GM23338 (cell line): ENCODE measurements at places on chromosomes 2 and 18. TPM values are rescaled to one million over a fixed set of nuclear protein-coding genes. Genes with fewer than 3 reads are reported as not detected.

Gene LDLRAD4
- 0.17 and 0.73 TPM in 2 replicates for polyA plus RNA-seq

Gene KCNG2
- polyA plus RNA-seq: 0.13 TPM in 1 of 2 replicates, not detected in the other

Gene POTEC
- polyA plus RNA-seq: not detected in 2 replicates

Gene IGFBP5
- 0.43 and 0.70 TPM in 2 replicates for polyA plus RNA-seq

Gene FN1
- 76.7 and 79.6 TPM in 2 replicates for polyA plus RNA-seq

Gene CCNYL1
- 19.6 and 20.8 TPM in 2 replicates for polyA plus RNA-seq

Gene TUBA4B
- polyA plus RNA-seq: 0.17 TPM in 1 of 2 replicates, not detected in the other

Gene C2orf81
- 3.7 and 3.8 TPM in 2 replicates for polyA plus RNA-seq

Gene TMEM200C
- polyA plus RNA-seq: 0.53 and 0.73 TPM in 2 replicates

Gene CCDC85A
- 0.17 and 0.21 TPM in 2 replicates for polyA plus RNA-seq
